CD4-positive, alpha-beta T cell treated with Interleukin-21 for 1 hour (primary cell): ENCODE measurements at places on chromosomes 2 and 18.

DNA sequence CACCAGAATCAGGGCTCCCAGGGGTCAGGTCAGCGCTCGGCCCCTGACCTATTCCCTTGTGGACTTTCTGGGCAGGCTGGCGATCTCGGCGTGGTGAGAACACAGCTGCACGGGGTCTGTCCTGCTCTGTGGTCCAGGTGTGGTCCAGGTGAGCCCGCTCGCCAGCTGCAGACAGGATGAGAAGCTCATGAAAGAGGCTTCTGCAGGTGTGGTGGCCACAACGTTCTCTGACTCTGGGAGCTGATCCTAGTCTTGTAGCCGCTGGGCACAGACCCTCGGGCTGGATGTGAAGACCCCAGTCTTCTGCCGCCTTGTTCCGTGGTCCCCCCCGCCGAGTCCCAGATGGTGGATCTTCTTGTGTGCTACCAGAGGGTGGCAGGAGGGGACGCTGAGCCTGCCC, 129.7 kb downstream of the RTP5 start:
- DNase-seq = no peak

GRCh38 chr2:128512379-128513115, 193.9 kb upstream of the HS6ST1 start:
- DNase-seq = no peak

DNA sequence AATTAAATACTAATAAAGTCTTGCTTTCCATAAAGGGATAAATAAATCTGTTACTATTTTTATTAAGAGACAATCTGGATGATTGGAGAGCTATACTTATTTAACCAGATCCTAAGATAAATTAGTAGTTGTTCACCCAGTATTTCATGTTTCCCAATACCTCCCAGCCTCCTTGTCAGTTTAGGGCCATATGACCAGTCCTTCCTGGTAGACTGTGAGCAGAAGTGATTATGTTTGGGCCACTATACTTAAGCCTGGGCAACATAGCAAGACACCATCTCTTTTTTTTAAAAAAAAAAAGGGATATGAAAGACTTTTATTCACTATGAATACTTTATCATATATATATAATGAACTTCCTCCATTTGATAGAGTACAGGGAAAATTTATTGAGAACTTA, 48.8 kb upstream of the PPM1B start:
- DNase-seq = no peak

DNA sequence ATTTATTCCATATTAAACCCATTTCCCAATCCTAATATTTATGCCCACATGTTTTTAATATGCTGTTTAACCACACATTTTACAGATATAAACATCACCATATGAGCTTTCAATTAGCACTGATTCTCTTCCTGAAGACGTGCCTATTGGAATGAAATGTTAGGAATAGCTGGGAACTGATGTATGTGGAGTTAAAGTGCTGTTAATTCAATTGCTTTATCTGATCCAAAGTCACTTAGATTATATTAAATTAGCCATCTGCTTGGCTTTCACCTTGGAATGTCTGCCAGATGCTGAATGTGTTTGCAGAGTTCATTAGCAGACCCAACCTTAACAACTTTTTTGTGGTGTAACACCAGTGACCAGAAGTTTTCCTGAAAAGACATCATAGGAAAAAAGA, 942.9 kb upstream of the KLHL29 start:
- DNase-seq = no peak

DNA sequence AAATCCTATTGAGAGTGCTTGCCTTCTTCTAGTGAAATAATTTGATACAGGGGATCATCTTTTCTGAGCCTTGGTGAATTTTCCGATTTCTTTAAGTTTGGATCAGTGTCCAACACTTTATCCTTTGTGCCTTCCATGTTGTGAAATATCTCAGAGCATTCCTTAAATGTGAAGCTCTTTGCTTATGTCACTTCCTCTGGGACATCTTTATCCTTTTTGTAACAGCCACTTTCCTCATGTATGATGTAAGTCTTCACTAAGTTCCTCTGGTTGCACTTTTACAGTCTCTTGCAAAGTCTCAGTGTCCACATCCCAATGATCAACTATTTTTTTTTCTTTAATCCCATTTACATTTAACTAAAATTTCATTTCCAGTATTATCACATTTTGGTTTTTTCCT, 254.2 kb downstream of the EN1 start:
- no peak for DNase-seq

GRCh38 chr2:69950241-69950640, 11.2 kb downstream of the ASPRV1 start:
- DNase-seq = no peak

DNA sequence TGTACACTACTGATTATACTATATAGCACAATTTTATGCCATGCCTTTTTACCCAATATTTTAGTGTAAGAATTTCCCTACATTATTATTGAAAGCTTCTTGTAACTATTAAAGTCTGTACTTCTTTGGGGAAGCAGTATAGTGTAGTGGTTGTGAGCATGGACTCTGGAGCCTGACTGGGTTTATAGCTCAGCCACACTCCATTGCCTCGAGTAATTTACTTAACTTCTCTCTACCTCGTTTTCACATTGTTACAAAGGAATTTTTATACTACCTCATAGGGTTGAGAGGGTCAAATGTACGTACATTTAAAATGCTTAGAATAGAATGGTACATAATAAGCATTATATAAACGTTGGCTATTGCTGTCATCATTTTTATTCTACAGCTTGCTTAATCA, 139.2 kb downstream of the UBR3 start:
- no peak for DNase-seq

DNA sequence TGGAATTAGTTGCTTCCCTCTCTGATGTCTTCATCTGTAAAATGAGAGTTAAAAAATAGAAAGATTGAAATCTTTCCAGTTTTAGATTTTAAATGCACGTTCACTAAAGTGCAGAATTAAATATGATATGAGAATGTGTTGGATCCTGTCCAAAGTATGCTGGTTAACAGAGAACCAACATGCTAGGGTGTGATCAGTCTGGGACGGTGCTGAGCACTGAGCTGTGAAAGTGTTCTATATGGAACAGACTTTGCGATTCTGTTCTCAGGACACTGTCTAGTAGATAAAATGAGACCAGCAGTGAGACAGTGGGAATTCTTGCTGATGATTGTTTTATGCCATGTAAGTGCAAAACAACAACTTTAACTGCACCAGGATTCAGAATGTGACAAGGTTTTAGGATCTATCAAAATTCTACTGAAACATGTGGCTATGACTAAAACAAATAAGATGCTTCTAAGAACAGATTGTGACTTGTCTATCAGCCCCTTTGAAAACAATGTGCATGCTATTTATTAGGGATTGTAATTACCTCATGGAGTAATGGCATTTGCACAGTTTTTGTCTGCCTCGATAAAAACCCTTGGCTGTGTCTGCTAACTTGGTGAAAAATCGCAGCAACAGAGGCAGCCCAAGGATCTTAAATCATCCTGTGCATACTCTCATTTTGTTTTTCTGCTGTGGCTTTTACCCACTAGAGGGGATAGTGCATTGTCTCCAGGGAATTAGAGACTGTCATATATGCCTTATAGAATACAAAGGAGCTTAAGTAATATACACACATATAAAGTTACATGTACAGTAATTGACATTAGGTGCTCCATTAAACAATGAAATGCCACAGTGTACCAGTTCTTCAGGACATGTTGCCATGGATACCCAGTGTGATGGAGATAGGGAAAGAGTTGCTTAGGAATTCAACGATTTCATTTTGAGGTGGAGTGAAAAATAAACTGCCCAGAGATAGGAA, 55.1 kb downstream of the MAP3K20 start:
- no peak for DNase-seq

DNA sequence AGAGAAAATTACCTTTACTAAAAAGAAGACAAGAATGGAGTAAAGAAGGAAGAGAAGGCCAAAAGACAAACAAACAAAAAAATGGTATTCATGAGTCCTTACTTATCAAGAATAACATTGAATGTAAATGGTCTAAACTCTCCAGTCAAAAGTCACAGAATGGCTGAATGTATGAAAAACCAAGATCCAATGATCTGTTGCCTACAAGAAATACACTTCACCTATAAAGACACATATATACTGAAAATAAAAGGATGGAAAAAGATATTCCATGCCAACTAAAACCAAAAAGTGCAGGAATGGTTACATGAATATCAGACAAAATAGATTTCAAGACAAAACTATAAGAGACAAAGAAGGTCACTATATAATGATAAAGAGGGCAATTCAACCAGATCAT, 65.0 kb upstream of the ASXL3 start:
- no peak for DNase-seq

DNA sequence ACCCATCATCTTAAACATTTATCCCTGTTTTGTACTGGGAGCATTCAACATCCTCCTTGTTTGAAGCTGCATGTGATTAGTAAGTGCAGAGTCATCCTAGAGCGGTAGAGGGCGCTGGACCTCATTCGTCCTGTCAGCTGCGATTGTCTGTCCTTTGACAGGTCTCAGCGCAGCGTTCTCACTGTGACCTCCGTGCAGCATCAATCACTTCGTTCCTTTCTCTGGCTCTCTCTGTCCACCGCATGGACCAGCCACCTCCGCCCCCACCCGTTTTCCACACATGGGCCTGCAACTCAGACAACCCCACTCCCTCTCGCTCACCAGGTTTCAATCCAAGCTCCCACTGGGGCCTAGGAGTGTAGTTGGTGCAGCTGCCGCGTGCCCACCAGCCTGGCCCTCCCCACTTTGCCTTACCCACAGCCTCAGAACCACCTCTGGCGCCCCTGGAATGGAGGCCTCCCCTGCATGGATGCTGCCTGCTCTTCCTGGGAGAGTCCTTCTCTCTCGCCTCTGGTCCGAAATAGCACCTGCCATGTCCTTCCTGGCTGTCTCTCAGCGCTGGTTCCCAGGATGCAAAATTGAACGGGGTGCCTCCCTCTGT, 90.5 kb downstream of the NDUFA10 start:
- peak; percentile 57 for DNase-seq

GRCh38 chr2:101114815-101115214, 36.4 kb downstream of the TBC1D8 start:
- DNase-seq = no peak

DNA sequence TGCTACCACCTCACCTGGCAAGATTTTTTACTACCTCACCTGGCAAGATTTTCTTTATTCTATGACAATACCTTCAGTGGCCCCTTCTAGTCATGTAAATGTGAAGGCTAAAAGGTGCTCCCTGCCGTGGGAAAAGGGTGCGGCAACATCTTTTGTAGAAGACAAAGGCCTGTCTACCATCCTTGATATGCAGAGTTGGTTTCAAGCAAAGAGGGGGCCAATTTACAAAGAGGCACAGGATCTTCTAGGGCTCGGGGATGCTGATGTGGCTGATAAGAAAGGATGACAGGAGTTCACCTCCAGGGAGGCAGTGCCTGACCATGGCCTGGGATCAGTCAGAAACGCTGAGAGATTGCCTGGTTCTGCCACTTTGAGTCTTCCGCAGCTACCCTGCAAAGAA, 165.4 kb upstream of the SLC1A4 start:
- no peak for DNase-seq

DNA sequence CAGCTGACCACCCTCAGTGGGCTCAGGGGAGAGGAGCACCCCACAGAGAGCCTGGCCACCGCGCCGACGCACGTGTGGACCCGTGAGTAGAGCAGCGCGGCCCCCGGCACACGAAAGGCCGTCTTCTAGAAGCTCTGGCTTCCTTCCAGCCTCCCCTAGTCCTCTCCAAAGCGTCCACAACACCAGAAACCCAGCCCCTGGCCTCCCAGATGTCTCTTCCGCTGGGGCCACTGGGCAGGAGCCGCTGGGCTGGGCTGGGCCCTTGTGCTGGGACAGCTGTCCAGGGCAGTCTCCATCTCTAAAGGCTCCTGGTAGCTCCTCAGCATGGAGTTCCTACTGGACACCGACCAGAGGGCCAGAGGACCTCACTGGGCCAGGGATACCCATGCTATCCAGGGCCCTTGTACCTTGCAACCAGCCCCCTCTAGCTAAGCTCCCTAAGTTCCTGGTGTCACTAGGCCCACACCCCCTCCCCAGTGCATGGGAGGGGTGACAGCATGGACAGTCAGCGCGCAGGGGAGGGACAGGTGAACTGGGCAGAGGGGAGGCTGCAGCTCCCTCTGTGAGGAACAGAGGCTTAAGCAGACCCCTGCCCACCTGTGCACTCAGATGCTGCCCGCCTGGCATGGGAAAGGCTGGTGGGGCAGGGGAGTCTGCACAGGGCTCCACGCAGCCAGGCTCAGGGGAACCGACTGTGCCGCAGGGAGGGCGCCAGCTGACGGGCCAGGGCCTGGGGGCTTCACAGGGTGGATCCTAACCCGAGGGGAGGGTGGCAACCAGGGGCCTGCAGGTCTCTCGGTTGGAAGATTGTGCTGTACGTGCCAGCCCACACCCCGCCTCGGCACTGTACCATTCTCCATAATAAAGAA, 32.9 kb downstream of the MTERF4 start:
- DNase-seq = no peak

- no peak for DNase-seq
These were observed 204.3 kb downstream of the GULP1 start for GRCh38 chr2:188495969-188496431.

- DNase-seq = no peak
These were observed 117.3 kb upstream of the STON1 start for GRCh38 chr2:48412443-48413250.

DNA sequence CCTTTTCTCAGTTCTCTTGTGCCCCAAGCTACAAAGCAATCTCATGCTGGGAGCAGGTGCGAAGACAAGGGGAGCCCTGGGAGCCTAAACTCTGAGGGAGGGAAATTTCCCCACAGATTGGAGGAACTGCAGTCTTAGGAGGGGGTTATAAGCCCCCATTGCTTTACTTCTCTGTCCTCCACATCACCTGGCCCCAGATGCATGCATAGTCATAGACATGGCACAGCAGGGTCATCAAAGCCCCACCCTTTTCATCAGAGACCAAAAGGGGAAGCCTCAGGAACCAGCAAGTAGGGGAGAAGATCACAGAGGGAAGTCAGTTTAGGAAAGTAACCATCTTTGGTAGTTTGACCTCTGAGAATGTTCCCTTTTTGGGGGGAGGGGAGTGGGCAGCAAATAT, 33.7 kb downstream of the LANCL1 start:
- no peak for DNase-seq

- DNase-seq = no peak
These were observed 53.4 kb downstream of the SH3RF3 start for GRCh38 chr2:109182426-109182825.

DNA sequence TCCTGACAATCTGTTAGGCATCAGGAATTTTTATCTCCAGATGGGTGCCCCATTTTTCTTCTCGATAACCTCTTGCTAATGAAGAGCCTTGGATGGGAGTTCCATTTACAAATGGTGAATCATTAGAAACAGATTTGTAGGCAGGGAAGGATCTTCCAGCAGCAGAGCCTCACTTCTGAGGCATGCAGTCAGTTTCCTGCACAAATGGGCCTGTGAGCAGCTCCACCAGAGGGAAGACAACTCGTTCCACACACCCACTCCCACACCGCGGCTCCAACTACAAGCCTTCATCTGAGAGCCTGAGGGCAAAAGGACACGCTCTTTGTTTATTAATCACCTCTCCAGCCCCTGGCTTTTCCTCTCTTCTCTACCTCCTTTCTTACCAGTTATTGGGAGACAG, 108.5 kb downstream of the CTAGE1 start:
- DNase-seq = no peak

GRCh38 chr2:187360286-187360685, 87.8 kb downstream of the CALCRL start:
- no peak for DNase-seq

- DNase-seq = no peak
These were observed 38.2 kb downstream of the ANKMY1 start for GRCh38 chr2:240519396-240520129.

- DNase-seq = no peak
These were observed 33.9 kb downstream of the EVA1A start for GRCh38 chr2:75526842-75527241.
